ENCODE measurements at places on chromosomes 5 and 9.

- DNase-seq, result peak; percentile 44
Observed at GRCh38 chr5:176535101-176535663, 2.0 kb downstream of the RNF44 start.

DNA sequence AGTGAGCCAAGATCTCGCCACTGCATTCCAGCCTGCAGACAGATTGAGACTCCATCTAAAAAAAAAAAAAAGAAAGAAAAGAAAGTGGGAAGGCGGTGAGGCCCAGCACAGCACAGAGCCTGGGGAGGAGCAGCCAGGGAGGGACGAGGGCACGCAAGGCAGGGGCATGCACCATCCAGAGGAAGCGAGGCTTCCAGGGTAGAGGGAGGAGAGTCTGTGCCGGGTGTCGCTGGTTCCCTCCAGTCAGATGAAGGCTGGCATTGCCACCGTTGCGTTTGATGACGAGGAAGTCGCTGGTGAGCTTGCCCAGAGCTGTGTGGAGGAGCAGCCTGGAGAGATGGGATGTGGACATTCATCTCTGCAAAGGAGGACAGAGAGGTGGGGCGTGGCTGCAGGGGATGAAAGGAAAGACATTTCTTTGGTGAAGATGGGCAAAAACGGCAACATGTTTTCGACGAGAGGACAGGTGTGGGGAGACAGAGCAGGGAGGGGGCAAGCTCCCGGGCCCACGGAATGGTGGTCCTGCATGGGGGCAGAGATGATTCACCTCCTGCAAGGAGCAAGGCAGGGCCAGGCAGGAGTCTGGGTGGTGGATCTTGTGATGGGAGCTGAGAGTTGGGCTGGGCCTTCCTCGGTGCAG, 18.6 kb upstream of the OLFM1 start:
- no peak for DNase-seq

DNA sequence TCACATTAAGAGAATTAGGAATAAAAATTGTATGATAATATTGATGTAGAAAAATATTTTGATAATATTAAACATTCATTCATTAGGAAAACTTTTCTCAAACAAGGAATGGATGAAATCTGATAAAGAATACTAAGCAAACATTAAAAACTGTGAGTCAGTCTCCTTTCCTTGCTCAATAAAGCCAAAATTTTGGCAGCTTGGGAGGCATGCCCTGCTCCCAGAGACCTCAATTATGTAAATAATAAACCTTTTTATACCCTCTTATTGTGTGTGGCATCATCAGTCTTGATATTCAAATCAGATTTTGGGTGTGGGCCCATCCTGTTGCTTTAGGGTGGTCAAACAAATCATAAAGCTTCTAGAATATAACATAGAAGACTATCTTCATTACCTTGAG, 36.6 kb upstream of the CCL21 start:
- no peak for DNase-seq

GRCh38 chr9:120768247-120768646, 25.0 kb downstream of the FBXW2 start:
- DNase-seq, result no peak

DNA sequence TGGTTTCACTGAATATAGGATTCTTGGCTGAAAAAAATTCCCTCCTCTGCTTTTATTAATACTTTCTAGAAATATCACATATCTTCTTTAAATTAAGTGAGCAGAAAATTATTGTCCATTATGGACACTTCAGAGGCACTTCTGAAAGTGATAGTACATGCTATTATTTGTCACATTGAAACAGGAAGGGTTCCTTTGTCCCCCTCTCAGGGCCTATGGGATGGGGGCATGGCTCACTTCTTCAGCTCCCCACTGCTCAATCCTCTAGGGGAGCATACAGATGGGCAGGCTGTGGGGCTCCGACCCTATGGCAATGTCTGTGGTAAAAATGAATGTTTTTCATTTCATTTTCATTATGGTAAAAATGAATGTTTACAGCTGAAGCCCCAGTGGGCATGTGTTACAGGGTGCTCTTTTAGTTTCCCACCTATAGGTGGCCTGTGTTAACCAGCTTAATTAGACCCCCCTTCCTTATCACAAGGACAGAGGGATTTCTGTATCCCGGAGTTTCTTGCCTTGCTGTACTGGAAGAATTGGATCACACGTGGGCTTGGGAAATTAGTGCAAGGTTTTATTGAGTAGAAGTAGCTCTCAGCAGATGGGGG, 1225.2 kb downstream of the PTPRD start:
- DNase-seq, result no peak
